MV-4-11 (cell line): ENCODE measurements at places on chromosomes 11 and 22.

DNA sequence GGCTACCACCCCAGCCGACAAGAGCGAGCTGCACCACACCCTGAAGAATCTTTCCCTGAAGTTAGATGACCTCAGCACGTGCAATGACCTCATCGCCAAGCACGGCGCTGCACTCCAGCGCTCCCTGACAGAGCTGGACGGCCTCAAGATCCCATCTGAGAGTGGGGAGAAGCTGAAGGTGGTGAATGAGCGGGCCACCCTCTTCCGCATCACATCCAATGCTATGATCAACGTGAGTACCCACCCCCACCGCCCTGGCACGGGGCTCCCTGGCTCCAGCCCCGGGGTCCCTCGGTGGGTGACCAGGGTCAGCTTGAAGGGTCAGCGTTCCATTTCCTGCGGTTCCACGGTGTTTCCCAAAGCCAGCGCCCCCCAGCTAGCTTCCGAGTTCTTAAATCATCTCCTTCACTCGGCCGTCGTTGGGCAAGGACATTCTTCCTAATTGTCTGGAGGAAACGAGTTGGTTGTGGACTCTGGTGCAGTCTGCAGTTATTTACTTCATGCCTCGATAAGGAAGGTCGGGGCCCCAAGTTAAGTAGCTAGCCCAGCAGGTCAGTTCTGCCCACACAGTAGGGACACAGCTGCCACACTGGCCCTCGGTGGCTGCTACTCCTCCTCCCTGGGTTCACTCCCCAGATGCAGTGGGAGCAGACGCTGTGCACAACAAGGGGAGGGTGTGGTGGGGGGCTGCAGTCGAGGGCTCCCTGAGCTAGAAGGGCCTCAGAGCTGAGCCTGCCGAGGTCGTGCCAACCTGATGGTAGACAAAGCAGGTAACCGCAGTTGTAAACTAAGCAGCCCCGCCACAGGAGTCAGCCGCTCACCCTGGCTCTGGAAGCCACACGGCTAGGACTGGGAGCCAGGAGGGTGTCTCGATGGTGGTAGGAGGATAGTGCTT lies 97.9 kb downstream of the MORC2 start:
- no peak for DNase-seq

DNA sequence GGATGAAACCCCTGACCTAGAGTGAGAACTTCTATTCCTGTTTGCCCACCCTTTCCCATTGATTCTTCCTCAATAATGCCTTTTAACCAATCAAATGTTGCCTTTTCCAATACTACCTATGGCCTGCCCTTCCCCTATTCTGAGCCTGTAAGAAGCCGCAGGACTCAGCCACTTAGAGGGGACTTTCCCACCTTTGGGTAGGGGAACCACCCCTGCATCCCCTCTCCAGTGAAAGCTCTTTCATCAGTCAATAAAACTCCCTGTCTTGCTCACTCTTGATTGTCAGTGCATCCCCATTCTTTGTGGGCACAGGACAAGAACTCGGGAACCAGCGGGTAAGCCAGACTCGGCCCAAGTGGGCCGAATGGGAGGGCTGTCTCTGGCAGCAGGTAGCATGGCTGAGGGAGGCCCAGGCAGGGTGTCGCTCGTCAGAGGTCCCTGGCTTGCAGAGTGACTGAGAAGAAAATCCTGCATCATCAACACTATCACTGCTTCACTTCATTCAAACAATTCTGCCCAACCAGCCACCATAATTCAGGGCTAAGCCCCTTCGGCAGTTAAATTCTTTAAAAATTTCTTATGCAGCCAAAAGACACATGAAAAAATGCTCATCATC lies 30.4 kb downstream of the LDHAL6A start:
- DNase-seq: no peak

DNA sequence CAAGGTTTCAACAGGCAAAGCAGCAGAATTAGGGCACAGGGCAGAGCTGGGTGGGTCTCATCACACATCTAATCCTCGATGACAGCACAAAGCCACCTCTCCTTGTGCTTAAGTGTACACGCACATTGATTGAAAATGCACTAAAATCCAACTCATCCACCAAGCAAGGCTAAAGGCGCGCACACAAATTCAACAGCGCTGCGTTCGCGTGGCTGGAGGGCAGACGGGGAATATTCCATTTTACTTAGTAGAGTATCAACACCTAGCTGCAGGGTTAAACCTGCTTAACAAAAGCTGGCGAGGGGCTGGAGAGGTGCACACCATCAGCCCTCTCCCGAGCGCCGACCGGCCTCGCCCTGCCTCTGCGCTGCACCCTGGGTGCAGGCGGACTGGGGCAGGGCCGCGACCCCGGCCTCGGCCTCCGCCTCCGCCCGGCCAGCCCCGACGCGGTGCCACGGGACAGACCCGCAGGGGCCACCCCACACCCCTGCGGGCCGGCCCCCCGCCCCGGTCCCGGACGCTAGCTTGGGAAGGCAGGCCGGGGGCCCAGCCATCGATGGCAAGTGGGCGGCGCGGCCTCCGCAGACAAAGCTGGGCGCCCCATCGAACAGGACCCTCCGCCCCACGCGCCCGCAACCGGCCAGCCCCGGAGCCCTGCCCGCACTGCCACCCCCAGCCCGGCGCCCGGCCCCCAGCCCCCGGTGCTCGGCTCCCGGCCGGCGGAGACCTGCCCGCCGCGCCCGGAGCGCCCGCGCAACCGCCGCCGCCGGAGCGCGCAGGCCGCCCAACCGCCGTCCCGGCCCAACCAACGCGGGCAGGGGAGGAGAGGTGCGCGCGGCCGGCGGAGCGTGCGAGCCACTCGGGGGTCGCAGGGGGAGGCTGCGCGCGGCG lies 929 bp downstream of the PRDM10 start:
- DNase-seq: peak; percentile 11

DNA sequence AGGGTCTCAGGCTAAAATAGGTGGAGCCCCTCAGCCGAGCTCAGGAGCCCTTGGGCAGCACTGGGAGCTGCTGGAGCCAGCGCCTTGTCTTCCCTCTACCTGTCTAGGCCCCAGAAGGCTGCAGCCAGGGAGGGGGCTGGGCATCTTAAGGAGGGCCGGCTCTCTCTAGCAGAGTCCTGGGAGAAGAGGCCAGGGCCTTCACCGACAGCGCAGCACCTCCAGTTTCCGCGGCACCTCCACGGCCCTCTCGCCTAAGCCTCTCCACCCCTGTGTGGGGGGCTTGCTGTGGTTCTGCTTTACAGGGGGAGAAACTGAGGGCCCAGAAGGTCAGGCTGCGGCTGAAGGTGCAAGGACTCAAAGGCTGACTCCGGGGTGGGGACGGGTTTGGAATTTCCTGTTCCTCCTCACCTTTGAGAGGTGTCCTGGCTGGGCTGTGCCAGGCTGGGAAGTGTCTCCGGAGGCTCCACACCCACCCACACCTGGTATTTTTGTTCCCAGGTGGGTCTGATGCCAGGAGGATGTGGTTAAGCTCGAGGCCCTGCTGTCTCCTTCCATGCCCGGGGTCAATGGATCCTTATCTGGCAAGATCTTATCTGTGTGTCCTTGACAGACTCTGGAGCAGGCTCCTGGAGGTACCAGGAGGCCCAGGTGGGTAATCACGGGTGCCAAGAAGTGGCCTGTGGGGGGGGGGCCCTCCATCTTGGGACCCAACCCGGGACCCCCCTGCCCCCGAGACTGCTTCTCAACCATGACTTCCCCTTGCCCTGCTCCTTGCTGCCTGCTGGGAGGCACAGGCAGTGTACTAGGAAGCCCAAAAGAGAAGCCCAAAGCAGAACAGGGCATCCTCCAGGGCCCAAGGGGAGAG lies 95.3 kb upstream of the FGF3 start:
- DNase-seq: no peak

- DNase-seq: no peak
Observed at GRCh38 chr11:111450480-111451320, 61.5 kb downstream of the BTG4 start.

DNA sequence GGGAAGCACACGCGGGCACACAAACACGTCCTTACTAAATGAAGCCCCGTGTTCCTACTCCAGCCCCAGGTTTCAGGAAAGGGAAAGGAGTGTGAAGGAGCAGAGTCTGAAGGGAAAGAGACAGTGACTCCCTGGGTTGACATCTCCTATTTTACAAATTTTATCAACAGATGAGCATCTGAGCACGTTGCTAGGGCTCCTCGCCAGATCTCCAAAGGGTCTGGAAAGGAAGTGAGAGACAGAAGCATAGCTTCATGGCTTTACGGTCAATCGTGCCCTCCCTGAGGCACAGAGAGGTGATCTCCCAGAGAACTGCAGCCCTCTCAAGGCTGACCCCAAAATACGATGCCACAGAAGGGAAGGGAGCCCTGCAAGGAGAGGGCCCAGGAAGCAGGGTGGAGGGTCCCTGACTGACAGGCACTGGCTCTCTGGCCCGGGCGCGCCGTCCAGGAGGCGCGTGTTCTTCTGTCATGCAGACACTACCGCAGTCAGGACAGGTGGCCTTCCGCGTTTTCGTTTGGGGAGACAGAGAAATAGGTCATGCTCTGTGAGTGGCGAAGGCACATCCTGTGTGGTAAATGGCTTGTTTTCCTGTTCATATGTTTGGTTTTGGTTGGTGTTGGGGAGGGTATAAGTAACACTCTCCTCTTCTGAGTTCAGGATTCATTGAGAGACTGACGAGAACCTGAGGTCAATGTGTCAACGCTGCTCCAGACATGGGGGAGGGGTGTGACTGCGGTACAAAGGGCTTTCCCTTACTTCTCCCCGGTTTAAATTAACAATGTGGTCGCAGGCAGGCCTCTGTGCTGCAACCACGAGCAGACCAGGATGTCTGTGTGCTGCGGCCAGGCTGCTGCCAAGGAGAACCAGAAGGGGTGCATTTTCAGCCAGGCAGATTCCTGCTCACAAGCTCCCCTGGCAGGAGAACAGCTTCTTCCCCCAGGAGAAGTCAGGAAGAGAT lies 813.3 kb downstream of the OPCML start:
- peak; percentile 81 for DNase-seq

DNA sequence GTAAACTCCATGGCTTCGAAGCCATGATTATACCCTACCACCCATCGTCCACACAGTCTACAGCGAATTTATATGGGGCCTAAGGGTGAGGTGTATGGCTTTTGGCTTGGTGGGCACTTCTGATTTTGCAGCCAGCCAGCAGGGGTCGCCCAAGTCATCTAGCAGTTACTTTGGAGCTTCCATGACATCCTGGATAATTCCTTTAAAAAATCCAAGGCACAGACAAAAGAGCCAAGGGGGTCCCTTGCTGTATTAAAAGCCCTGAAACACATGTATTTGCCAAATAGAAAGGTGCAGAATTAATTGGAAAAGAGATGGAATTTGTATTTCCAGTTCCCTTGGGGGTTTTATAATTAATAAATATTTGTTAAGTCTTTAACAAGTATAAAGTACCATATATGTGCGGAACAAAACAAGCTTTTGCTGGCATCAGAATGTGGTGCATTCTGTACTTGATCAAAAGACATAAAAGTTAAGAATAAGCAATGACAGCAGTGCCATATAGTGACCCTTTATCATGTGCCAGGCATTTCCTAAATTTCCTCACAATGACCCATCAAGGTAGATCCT lies 132.8 kb upstream of the PITPNB start:
- no peak for DNase-seq

GRCh38 chr11:115141231-115142114 lies 362.7 kb downstream of the CADM1 start:
- no peak for DNase-seq

DNA sequence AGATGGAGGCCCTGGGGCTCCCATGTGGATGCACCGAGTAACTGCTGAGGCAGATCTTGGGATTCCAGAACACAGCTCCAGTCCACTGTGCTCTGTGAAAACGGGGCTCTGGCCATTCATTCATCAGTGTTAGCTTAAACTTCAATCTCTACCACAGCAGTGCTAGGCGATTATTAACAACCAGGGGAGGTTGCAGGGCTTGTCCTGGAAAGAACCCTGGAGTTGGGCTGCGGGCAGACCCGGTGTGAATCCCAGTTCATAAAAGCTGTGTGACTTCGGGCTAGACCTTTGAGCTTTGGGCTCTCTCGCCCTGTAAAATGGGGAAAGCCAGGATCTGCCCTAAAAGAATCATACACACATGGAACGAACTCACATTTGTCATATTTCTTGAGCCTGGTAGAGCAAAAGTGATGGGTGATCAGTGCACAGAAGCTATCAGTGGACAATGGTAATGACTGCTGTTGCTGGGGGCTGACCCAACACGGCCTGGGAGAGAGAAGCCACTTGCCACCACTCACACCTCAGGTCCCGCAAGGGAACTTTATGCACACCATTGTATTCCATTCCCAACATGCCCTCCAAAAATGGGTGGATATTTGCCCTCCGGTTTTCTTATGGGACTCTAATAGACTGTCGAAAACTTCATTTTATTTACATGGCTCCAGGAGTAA lies 15.6 kb upstream of the CRYBB3 start:
- no peak for DNase-seq

DNA sequence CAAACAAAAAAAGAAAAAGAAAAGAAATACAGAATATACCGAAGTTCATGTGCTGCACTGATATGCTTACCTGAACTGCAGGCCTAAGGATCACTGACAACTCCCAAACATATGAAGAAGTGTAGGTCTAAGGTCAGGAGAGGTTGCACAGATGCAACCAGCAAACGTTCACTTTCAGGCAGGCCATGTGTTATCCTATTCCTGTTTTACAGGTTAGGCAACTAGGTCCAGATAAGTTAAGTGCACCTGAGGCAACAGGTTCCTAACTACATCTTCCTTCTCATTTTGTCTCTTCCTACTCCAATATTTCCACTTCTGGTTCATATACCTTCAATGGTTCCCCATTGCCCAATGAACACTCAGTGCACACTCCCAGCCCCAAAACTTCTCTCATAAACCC lies 15.1 kb downstream of the PI4KA start:
- DNase-seq: no peak

DNA sequence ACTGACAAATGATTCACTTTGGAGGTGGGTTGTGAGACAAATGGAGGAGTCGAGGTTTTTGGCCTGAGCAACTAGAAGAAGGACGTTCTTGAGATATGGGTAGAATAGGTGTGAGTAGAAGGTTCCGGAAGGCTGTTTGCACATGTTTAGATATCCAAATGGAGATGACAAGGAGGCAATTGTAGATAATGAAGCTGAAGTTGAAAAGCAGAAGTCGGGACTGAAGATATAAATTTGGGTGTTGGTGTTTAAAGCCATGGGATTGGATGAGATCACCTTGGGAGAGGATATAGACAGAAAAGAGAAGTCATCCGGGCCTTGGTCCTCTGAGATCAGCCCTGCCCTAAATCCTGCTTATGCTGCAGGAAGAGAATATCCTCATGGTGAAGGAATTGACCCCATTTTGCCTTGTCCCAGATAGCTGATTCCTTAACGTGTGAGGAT lies 75.5 kb upstream of the CD44 start:
- peak; percentile 68 for DNase-seq

DNA sequence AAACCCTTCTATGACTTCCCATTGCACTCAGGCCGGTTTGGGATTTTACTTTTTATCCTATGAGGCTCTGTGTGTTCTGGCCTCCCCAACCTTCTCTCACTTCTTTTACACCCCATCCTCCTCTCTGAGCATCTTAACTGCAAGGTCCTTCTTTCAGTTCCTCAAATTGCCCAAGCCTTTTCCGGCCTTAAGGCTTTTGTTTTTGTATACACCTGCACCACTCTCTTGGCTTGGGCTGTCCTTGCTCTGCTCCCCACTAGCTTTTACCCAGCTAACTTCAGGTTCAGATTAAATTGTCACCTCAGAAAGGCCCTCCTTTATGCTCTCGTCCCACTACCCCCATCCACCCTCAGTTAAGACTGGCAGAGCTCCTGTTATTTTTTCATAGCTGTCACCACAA lies 55.5 kb downstream of the FAM83F start:
- DNase-seq: peak; percentile 82
